ENCODE measurements at places on chromosomes 13 and 19.

GRCh38 chr13:106540613-106541012, 5.2 kb upstream of the EFNB2 start:
- no peak for DNase-seq

GRCh38 chr13:25166306-25166705, 5.8 kb downstream of the AMER2 start:
- DNase-seq, result no peak

DNA sequence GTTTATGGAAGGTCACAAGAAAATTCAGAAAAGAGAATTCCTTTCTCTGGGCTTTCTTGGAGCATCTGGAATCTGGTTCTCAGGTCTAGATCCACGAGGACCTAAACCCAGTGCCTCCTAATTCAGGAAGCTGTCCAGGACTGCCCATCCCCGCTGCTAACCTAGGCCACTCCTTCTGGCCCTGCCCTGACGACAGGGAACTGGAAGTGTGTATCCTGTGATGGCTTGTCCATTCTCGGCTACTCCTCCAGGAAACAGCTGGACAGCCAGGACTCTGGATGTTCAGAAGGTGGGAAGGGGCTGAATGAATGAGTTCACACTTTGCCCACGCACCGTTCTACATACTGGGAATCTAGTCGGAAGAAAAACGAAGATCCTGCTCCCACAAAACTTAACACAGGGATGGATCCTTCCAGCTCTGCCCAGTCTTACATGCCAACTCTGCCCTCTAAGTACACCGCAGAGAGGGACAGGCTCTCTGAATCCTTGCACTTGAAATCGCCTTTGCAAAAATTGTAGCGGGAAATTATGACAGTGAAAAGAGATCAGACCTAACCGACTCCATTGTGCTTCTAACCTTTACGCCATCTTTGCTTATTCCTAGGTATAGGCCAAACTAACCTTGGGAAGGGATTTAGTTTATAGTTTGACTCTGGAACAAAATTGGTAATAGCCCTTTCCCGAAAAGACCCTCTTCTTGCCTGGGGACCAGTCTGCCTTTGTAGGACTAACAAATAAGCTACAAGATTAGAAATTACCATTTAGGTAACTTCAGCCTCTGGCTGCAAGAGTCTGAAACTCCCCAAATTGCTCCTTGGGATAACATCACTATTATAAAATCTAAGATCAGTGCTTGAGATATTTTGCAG, 1.8 kb downstream of the LSM4 start:
- no peak for DNase-seq

GRCh38 chr19:41233748-41234240, 14.8 kb downstream of the AXL start:
- no peak for DNase-seq

- DNase-seq, result no peak
These were observed 73.5 kb downstream of the STK24 start for GRCh38 chr13:98503175-98504028.

DNA sequence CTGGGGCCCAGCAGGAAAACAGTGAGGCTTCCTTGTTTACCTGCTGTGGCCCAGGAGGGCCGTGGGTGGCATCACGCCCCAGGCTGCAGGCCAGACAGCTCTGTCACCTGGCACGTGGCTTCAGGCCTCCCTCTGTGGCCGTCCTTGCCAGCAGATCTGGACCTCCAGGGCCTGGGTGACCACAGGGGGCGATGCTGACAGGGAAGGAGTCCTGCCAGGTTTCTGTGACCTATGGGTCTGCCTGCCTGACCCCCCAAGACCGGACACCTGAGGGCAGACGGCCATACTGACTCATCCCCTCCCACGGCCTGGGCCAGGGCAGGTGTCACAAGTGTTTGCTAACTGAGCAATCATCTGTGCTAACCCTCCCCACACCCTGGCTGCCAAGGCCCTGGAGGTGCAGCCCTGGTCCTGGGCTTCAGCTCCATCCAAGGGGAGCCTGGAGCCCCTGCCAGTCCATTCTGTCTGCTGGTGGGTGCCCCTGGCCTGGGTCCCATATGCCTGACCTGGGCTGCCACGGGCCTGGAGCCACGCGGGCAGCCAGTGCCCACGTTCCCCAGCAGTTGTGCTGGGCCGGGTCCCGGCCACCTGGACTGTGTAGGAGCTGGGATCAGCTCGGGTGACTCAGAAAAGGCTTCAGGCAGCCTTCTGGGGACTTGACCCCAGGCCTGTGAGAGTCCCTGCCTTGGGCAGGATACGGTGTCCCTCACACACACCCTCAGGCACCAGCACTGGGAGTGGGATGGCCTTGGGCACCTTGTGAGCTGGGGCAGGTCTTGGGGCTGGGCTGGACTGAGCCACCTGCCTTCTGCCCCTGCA, 3.7 kb downstream of the CDC34 start:
- no peak for DNase-seq

DNA sequence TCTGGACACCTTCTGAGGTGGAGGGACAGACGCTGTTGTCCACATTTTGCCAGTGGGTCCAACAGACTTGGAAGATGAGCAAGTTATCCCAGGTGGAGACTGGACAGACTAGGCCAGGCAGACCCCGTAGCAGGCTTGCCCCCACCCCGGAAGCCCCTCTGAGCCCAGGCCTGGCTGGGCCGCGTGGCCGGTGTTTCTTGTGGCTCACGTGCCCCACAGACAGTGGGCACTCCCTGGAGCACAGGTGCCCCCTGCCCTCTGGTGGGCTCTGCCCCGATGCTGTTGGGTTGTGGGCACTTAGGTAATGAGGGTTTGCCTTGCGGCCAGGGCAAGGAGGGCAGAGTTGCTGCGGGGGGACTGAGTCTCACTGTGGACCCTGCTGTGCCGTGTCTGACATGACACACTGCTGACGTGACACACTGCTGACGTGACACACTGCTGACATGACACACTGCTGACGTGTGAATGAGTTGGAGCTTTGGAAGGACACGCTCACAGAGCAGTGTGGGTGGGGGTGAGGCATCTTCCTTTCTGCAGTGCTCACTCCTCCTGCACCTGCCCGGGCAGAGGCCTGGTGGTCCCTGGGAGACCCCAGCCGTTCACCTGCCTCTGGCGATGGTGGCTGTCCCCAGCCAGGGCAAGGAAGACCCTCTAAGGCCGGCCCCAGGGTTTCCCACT, 25.1 kb downstream of the DOT1L start:
- no peak for DNase-seq

GRCh38 chr19:40294560-40294959, 9.4 kb upstream of the AKT2 start:
- DNase-seq, result peak; percentile 63

DNA sequence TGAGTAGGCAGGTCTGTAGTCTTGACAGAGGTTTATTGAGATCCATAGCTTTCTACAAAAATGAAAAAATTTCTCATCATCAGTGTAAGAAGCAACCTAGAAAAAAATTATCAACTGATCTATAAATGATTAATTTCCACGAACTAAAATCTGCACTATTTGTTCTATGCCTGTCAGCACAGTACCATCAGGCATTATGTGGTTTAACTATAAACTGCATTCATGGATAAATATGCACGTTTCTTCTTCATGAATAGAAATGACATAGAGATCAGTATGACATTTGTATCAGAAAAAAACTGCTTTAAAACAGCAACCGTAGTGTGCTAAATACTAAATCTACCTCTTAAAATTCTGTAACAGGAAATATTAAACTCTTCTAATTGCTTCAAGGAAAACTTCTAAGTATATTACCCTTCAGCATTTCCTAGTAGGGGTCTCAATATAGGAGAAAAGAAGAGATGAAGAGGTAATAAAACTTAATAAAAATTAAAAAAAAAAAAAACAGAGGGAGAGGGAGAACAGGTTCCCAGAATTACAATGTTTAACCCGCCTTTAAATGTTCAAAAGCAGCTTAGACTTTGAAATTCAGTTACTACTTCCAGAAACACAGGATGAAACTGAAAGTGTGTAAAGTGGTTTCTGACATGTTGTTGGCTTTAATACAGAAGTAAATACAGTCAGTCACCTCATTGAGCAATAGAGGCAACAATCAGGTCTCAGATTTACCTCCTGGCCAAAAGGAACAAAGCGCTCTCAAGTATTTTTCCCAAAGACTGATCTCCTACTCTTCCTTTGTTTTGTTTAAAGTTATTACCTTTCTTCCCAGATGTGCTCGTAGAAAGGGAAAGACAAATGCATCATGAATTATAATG, 144.4 kb downstream of the DIAPH3 start:
- DNase-seq, result no peak

- DNase-seq, result no peak
These were observed 96.2 kb downstream of the SUCLA2 start for GRCh38 chr13:47904891-47905290.

- DNase-seq, result no peak
These were observed 4.8 kb upstream of the IGFL1 start for GRCh38 chr19:46224773-46225172.

GRCh38 chr19:18045307-18046050, 37.5 kb downstream of the ARRDC2 start:
- DNase-seq, result no peak

- DNase-seq, result no peak
These were observed 414.4 kb downstream of the OLFM4 start for GRCh38 chr13:53442979-53443378.

DNA sequence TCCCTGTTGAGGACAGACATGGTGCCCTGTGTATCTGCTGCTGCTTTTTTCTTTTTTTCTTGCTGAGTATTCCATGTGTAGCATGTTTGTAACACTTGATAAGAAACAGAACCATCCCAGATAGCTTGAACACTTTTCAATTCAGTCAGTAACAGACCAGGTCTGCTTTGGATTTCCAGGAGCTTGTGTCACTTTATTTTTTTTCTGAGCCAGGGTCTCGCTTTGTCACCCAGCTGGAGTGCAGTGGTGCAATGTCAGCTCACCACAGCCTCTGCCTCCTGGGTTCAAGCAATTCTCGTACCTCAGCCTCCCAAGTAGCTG, 43.7 kb downstream of the BBC3 start:
- no peak for DNase-seq

DNA sequence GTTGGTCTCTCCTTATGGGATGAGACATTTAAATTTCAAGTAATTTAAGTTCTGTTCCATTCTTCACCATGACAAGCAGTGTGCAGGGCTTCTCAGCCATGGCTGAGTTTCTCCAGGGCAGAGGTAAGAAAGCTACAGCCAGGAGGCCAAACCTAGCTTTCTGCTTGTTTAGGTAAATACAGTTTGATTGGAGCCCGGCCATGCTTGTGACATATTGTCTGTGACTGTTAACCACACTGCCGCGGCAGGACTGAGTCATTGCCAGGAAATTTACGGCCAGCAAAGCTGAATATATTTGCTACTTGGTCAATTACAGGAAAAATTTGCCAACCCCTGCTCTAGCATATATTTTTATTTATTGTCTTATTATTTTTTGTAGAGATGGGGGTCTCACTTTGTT, 10.7 kb downstream of the NLRP8 start:
- no peak for DNase-seq

GRCh38 chr13:99829593-99830239, 141.9 kb downstream of the ZIC5 start:
- no peak for DNase-seq

DNA sequence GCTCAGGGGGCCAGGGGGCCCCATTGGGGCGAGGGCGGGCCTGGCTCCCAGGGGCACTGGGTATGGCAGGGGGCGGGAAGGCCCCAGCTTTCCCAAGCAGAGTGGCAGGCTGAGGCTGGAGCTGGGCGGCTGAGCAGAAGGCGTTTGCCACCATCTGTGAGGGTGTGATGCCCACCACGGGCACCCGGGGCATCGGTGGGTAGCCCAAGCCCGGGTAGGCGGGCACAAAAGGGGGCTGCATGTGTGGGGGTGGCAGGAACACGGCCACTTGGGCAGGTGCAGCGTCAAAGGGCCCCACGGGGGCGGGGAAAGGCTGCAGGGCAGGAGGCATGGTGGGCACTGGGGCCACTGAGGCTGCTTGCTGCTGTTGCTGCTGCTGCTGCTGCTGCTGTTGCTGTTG, 22.8 kb downstream of the NUMBL start:
- DNase-seq, result no peak

DNA sequence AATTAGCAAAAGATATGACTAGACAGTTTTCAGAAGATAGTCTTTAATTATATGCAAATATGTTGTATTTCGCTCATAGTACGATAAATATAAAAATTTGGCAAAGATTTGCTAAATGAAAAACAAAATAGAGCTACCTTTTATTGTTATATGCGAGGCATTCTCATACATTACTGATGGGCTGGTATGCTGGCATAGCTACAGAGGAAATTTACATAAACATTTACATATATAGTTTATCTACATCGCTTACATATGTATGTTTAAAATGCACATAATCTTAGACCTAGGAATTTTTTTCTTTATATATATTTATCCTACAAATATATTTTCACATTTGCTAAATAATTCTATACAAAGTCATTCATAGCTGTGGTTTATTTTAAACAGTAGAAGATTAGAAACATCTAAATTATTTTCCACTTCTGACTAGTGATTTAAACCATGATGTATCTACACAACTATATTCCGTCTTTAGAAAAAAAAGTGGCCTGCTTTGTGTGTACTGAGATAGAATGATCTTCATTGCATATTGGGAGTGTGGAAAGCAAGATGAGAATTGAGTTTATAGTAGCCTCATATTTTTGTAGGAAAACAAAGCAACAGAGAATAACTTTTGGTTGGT, 1345.0 kb upstream of the SLC10A2 start:
- no peak for DNase-seq

DNA sequence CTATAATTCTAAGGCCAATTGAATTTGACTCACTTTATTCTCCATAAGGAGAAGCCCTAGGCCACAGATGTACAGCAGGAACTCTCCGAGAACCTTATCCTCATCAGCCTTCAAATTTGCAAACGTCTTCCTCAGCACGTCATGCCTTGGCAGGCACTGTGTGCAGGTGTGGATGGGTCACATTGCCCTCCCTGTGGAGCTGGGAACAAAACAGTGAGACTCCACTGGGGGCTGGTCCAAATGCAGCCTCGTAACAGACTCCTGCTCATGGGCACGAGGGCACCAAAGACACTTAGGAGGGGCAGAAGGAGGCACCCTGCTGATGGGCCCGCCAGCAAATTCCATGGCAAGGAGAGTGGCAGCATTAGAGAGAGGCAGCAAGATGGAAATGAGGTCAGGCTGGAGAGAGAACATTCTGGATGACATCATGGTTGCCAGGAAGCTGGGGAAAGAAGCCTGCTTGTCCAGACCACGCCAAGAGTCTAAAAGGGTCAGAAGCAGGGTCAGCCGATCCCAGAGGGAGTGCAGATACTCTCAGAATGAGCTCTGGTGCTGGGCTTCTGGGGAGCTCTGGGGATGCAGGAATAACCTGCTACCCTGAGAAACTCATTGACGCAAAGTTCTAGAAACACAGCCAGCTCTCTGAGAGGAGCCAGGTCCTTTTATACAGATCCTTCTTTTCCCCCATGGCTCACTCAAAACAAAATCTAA, 242.2 kb downstream of the B3GLCT start:
- no peak for DNase-seq

- peak; percentile 28 for DNase-seq
These were observed 4.3 kb upstream of the RAP2A start for GRCh38 chr13:97429681-97430081.

- DNase-seq, result no peak
These were observed 77.5 kb downstream of the RASA3 start for GRCh38 chr13:114054830-114055439.

DNA sequence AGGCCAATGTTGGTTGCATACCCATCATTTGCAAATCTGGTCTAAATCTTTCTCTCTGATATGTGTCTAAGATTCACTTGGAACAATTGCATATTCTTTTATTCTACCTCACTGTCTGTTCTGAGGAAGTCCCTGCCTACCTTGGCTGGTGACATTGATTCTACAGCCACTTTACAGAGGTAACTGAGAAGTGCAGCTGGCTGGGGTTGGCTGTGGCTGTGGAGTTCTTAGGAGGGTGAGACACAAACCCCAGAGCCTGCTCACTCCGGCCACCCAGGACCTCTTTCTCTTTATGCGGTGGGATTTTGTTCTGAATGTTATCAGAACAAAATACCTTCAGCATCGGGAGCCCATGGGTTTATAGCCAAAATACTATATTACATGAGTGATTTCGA, 54.5 kb upstream of the IRS2 start:
- no peak for DNase-seq

GRCh38 chr13:111111376-111111937, 3.7 kb upstream of the ARHGEF7 start:
- no peak for DNase-seq
